ENCODE measurements at places on chromosomes 6 and 20.
A peak's percentile ranks its signal among the peaks of the same experiment; 100 is the strongest.

- DNase-seq: no peak
These were observed 49.1 kb downstream of the GCLC start for GRCh38 chr6:53495506-53496499.

DNA sequence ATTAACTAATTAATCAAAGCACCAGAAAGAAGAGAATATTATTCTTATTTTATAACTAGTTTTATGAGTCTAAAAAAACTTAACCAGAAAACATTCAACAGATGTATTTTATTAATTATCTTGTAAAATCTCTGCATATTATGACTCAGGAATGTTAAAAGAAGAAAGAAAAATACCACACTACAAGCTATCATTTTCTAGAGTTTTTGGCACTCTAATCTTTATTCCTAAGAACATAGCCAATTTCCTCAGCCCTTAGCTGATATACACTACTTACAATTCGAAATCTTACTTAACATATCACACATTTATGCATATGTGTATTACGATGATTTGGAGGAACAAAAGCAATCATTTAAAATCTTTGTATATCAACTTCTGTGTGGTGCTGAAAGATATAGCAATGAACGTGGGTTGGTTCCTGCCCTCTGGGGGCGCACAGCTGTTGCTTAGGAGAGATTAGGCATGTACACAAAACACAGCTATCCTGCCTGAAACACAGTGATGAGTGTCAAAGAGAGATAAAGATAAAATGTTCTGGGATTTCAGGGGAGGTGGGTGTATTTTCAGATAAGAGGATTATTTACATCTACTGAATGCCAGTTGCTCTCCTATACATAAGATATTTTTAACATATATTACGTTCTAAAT, 404.5 kb downstream of the SYNE1 start:
- DNase-seq: no peak

- no peak for DNase-seq
These were observed 18.8 kb upstream of the CSNK2A1 start for GRCh38 chr20:562232-562897.

DNA sequence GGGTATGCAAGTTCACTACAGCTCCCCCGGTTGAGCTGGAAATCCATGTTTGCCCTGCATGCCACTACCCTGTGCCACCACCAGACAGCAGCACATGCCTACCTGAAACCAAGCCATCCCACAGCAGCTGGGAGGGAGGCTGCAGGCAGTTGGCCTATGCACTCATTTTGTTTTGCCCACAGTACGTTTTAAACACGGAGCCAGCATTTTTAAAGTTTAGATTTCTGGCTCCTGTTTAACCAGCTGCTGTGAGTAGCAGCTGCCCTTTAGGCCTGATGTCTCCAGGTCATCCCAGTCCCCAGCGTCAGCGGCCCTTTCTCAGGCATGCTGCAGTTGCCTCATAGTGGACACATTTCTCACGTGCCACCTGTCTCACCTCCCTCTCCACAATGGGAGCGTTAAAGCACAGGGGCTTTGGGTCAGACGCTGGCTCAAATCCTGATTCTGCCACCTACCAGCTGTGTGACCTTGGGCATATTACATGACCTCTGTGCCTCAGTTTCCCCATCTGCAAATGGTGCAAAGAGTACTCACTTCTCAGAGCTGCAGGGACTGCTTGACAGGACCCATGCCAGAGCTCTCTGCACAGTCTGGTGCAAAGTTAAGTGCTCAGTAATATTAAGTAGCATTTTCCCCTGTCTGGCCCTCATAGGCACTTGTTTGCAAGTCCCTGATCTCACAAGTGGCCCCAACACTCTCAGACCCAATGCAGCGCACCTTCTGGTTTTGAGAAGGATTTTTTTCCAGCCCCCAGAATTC, 8.2 kb upstream of the UBE2V1 start:
- peak; percentile 72 for DNase-seq

GRCh38 chr6:105849746-105850145, 236.4 kb upstream of the PRDM1 start:
- no peak for DNase-seq

GRCh38 chr20:54668271-54669039, 193.1 kb downstream of the DOK5 start:
- DNase-seq: peak; percentile 26

DNA sequence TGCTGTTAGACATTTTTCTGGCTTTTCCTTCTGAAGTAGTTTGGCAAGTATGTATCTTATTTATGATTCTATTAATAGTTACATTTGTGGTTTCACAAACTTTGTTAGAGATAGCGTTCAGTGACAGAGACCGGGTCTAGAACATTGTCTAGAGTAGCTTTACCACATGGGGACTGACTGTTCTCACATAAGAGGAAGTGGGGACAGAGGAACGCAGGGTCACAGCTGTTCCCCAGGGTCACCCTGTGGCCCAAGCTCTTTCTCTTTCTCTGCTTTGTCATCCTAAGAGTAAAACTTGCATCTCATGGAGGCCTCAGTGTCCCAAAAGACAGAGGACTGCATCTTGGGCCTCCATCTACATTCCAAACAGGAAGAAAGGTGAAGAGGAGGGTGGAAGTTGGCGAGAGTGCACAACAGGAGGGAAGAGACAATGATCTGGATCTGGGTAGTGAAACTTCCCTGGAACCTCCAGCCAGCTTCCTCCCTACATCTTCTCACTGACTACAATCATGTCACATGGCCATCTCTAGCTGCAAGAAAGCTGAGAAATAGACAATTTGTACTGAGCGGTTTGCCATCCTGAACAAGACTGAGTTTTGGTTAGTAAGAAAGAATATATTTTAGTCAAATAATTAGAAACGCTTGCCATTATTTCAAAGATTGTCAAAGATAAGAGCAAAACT, 645.8 kb upstream of the ARID1B start:
- DNase-seq: no peak

- no peak for DNase-seq
These were observed 31.5 kb upstream of the ADTRP start for GRCh38 chr6:11810039-11810541.

- no peak for DNase-seq
These were observed 139.3 kb downstream of the CD164 start for GRCh38 chr6:109242925-109243324.

- no peak for DNase-seq
These were observed 49.3 kb downstream of the KCTD20 start for GRCh38 chr6:36492092-36492491.

- DNase-seq: no peak
These were observed 412.7 kb downstream of the MAFB start for GRCh38 chr20:40276301-40276700.

DNA sequence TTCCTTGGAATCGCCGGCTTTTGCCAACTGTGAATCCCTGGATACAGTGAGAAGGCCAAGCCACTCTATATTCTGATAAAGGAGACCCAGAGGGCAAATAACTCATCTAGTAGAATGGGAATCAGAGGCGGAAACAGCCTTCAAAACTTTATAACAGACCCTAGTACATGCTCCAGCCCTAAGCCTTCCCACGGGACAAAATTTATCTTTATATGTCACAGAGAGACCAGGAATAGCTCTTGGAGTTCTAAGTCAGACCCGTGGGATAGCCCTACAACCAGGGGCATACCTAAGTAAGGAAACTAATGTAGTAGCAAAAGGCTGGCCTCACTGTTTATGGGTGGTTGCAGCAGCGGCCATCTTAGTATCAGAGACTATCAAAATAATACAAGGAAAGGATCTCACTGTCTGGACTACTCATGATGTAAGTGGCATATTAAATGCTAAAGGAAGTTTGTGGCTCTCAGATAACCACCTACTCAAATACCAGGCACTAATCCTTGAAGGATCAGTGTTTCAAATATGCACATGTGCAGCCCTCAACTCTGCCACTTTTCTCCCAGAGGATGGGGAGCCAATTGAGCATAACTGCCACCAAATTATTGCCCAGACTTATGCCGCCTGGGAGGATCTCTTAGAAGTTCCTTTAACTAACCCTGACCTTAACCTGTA, 29.5 kb downstream of the CEP85L start:
- no peak for DNase-seq

DNA sequence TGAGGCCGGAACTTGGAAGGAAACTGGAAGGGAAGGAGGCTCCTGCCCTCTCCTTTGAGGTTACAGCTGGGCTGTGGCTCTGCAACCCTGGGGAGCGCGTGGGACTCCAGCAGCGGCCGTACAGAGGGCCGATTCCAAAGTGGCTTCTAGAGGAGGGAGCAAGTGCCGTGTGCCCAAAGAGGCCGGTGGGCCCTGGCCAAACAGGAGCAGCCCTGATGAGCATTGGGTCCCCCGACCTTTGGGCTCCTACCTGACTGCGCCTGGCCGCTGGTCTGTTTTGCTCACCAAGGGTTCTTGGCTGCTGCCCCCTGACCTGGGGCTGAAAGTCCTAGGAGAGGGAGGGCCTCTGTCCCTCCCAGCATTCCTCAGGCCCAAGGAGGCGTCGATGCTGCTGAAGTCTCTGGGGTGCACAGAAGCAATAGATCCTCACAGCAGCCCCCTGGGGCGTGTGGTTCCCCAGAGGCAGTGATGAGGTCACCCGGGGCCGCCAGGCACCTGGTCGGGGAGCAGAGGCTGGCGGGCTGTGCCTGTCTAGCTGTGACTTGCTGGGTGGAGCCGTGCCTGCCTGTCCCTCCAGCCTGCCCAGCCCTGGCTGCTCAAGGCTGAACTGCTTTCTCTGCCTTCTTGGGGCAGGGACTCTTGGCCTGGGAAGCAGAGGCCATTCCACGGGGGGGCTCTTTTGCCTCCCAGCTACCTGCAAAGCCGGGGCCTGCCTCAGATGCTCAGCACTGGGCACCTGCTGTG, 9.8 kb downstream of the RBM38 start:
- no peak for DNase-seq

DNA sequence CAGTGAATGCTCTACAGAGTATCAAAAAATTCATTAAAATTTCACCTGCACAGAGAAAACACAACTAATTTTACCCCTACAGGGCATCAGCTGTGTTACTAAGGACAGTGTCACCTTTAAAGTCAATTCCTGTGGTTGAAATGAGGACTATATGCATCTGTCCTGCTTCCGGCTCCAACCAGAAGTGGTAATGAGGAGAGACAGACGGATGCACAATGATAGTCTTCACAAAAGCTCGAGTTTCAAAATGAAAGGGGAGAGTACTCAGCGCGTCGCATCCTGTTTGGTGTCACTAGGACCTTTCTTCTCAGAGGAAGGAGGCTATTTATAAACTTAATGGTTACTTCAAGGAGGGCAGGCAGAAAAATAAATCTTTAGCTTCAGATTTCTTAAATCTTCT, 86.5 kb downstream of the LYRM4 start:
- peak; percentile 79 for DNase-seq

- peak; percentile 31 for DNase-seq
These were observed 129.8 kb downstream of the PREX1 start for GRCh38 chr20:48697845-48698491.

- no peak for DNase-seq
These were observed 164.5 kb downstream of the GRM4 start for GRCh38 chr6:33981421-33981820.

DNA sequence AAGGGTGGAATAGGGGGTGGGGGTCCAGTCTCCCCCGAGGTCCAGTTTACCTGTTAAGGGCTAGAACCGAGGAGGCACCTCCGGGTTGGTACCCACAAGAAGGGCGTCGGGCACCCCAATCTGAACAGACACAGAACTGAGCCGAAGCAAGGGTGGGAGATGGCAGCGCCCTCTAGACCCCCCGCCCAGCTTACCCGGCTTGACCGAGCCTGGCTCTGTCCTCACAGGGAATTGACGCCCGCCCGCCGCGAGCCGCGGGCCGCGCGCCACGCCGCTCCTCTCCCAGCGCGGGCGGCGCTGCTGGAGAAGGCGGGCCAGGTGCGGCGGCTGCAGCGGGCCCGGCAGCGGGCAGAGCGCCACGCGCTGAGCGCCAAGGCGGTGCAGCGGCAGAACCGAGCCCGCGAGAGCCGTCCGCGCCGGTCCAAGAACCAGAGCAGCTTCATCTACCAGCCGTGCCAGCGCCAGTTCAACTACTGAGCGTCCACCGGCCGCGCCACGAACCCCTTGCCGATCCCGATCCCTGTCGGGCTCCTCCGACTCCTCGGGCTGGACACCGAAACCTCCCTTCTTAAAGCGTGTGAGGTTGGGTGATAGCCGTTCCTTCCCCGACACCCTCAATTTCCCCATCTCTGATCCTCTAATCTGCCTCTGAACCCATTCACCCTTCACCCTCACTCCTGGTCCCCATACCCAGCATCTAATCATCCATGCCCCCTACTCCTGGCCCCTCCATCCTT, 5.9 kb downstream of the TP53INP2 start:
- no peak for DNase-seq

DNA sequence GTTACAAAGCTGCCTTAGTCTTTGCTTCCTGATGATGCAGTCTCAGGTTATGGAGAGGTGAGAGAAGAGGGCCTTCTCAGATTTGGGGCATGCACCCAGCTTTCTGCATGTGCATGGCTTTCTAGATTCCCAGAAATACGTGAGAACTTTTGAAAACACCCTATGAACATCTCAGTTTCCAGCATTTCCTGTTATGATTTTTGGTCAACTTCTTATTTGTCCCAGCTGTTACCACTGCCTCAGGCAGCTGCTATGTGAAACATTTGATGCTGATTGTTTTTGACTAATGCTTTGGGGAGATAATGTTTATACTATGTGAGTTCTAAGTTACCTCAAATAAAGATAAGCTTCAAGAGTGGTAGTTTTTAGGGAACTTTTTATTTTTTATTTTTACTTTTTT, 9.5 kb upstream of the SNAP25 start:
- DNase-seq: no peak

DNA sequence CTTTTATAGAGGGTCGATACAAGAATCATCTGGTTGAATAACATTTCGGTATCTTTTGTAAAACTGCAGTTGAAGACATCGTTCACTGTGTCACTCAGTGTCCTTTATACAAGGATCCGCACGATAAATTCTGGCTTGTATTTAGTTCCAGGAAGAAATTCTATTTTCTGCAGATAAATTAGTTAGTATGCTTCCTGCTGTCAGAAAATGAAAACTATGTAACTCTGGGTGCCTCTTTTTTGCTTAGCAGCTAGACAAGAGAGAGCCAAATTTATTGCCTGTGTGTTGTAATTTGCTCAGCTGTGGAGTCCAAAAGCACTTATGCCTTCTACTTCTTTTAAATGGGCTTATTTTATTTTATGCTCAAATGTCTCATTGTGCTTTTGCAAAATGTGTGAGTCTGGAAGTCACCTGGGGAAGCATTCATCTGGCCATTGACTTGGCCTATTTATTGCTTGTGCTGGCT, 56.5 kb upstream of the KCNK16 start:
- DNase-seq: no peak

DNA sequence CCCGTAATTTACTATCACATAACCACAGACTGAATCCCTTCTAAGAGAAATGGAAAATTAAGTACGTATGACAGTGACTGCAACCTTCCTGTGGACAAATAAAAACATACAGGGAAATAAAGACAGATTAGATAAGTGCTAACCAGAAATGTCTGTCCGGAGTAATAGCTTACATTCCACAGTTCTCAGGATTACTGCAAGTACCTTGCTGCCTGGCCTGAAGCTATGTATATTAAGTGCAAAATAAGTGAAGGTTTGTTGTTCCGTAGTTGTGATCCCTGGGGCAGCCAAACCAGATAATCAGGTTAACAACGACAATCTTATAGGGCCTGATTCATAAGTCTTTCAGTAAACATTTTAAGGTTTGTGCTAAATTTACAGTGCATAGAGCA, 2.8 kb downstream of the NEDD9 start:
- no peak for DNase-seq

All from activated CD4-positive, alpha-beta memory T cell treated with anti-CD3 and anti-CD28 coated beads, Interleukin-2, amount 10 ng/mL, durations not matched to agents 7 days and 5 days (primary cell).